ENCODE measurements at places on chromosomes 11 and 22.

GRCh38 chr11:124762105-124762623 lies at the start of gene ESAM:
ESAM (minus strand) TSS chr11:124762290; CDS start chr11:124762154, 136 bp downstream.
- DNase-seq: peak; percentile 80

- no peak for DNase-seq
These were observed 30.5 kb upstream of the PHOX2A start for GRCh38 chr11:72274435-72274834.

GRCh38 chr11:43269254-43269918 lies 42.4 kb upstream of the API5 start:
- DNase-seq: no peak

GRCh38 chr11:113546757-113547507 lies 71.7 kb upstream of the DRD2 start:
- no peak for DNase-seq

DNA sequence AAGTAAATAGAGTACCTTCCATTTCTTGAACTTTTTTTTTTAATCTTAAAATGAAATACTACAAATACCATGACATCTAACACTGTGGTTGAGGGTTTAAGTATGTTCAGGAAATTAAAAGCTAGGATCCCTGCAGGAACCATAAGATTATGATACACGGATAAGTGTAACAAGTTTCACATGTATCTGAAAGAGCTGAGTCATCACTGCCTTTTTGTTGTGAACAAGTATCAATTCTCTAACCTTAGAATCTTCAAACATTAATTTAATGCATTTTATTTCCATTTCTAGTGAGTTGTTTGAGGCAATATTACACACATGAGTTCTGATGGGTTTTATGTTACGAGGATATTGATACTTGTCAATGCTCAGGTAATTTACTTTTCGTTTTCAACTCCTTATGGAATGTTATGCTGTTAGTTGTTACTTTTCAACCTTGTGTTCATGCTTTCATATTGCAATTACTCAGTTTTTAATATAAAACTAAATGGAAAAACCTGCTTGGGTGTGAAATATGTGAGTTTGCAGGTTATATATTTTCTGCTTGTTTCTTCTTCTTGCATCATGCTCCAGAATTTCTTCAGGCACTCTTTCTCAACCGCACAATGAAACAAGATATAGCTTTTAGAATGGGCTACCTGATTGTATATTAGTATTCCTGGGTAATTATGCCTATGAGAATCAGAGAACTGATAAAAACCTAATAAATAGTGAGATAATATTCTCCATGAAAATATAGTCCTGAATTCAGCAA lies 361.3 kb upstream of the MTNR1B start:
- DNase-seq: peak; percentile 83

DNA sequence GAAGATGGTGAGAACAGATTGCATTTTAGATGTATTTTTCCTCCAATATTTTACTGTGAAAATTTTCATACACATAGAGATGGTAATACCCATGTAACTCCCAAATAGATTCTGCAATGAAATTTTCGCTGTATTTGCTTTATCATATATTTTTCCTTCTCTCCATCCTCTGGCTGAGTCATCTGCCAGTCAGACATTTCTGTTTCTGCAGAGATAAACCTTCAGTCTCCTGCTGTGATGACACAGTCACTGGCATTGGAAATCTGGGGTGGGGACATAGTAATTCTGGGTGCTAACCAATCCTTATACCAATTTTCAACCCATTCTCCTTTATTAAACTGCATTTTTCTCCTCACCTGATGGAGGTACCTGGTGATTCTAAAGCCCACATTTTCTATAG lies 33.7 kb downstream of the SVIP start:
- no peak for DNase-seq

GRCh38 chr11:13189561-13190426 lies 87.8 kb upstream of the BMAL1 start:
- DNase-seq: no peak

Measured in NCI-H526 treated with DMSO at 0.1 percent for 48 hours (cell line).